ENCODE measurements at places on chromosomes 1 and 21.

GRCh38 chr1:55444667-55445066 lies 229.5 kb upstream of the USP24 start:
- DNase-seq, result no peak

DNA sequence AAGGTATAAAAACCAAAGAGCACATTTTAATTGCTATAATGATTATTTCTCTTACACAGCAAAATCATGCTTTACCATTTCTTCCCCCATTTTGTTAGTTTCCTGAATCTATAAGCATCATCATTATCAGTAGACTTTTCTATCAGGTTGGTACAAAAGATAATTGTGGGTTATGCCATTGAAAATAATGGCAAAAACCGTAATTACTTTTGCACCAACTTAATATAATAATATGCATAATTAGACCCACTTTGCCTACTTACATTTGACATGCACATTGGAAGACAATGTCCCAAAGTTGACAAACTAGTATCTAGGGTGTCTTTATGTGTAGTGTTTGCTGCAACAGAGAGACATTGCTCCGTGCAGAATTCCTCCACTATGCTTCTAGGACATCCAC lies 594.2 kb downstream of the LMO4 start:
- no peak for DNase-seq

DNA sequence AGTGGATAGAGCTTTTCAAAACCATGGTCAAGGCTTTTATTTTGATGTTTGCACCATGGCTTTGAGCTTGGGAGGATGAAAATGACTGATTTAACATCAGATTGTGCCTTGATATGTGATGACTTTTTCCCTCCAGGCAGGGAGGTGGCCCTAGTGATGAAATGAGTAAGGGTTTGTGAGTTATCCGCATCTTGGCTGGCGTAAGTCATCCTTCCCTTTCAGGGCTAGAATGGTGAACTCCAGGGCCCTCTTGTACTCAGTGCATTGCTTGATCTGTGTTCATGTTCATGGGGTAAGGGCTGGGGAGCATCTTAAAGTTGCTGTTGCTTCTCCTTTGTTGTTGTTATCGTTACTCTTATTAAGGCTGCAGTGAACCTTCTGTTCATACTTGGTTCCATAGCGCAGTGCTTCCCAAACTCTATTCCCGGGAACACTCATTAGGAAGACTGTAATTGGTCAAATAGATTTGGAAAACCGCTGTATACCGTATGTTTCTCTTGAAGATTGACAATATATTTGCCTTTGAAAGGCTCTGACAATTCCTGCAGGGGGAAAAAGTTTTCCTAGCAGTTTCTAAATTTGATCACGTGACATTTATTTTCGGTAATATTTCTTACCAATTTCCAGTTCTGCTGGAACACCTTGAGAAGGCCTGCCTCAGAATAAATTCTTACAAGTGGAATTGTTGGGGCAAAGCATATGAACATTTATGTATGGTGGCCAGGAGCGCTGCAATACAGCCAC lies 23.1 kb downstream of the GPR137B start:
- no peak for DNase-seq

DNA sequence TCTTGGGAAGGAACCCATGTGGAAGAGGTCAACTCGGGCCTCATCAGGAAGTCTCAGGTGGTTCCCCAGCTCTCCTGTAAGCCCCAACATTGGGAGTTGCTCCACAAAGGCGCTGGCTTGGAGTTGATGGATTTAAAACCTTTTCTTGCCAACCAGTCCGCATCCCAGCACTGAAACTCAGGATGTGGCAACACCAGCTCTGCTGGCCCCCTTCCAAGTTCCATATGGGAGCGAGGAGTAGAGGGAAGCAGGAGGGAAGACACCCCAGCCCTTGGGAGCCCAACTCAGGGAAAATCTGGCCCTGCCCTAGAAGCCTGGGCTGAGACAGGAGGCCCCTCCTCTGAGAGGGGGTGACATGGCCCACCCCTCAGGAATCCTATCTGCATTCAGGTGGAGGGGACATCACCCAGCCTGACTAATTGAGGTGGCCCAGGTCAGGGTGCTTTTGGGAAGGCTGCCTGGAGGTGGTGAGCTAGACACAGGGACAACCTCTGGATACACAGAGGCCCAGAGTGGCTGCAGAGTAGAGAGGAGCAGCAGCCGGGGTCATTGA lies 33.1 kb upstream of the DMBX1 start:
- DNase-seq, result no peak

DNA sequence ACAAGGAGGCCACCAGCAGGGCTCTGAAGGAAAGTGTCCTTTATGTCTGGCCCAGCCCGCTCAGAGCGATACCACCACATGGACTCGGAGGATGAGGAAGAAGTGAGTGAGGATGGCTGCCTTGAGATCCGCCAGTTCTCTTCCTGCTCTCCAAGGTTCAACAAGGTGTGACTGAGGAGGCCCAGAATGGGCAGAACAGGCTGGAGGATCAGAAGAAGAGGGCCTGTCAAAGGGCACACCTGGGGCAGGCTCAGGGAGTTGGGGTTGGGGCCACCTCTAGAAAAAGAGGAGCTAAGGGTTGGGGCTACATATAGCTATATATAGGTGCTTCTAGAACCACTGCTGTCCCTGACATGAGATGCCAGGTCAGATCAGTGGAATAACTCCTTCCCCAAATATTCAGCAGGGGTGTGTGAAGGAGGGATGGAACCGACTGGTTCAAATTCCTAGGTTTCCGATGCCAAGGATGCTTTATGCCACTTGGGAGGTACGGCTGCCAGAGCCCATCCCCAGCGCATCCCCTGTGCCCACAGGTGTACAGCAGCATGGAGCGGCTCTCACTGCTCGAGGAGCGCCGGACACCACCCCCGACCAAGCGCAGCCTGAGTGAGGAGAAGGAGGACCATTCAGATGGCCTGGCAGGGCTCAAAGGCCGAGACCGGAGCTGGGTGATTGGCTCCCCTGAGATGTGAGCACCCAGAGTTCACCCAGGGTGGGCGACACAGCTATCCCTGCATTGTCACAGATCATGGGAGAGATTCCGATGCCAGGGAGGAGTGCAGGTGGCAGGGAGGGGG lies 102.2 kb downstream of the PIK3R3 start:
- no peak for DNase-seq

DNA sequence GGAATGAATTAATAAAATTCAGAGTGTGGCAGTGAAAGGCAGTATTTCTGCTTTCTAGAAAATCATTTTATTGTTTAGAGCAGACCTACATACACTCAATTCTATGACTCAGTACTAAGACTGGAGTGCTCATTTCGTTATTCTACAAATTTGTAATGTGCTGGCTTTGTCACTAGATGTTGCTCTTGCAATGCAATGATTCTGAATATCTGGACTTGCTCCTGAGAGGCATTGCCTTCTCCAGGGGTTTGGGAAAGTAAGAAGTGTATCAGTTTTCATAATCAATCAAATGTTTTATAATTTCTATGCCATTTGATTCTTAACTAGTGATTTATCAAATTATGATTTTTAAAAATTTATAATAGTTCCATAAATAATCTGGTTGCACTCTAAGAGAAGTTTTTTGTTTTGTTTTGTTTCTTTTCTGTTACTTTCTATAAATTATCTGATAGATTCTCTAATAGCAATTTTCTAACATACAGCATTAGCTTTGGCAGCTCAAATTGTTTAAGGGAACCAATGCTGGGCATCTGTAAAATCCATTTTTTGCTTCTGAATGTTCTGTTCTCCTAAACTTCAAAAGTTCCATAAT lies 280.5 kb upstream of the SGIP1 start:
- no peak for DNase-seq

DNA sequence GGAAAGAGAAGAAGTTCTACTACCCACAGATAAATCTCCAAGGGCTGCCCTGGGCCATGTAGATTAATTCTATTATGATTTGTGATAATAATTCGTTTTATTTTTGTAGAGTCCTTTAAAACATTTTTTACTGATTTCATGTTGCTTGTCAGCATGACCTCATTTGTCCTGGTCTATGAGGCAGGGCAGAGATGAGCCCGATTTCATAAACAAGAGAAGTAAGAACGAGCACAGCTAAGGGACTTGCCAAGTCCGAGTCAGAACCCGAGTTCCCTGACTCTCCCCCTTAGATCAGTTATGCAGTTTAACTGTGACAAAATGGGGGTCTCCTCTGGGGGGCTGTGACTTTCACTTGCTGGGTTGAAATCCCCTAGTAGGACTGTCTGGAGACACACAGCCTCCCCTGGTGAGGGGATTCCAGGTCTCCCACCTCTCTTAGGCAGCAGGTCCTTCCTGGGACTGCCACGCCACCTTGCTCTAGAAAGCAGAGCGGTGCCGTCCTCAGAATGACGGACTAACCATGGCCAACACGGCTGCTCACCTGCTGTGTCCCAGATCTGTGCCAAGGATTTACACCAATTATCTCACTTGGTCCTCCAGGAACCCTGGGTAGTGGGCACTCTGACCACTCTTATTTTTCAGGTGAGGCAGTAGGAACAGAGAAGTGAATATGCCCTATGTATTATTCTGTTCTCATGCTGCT lies 31.0 kb upstream of the SOX13 start:
- DNase-seq, result no peak

GRCh38 chr1:221101807-221102605 lies 222.8 kb downstream of the HLX start:
- no peak for DNase-seq

DNA sequence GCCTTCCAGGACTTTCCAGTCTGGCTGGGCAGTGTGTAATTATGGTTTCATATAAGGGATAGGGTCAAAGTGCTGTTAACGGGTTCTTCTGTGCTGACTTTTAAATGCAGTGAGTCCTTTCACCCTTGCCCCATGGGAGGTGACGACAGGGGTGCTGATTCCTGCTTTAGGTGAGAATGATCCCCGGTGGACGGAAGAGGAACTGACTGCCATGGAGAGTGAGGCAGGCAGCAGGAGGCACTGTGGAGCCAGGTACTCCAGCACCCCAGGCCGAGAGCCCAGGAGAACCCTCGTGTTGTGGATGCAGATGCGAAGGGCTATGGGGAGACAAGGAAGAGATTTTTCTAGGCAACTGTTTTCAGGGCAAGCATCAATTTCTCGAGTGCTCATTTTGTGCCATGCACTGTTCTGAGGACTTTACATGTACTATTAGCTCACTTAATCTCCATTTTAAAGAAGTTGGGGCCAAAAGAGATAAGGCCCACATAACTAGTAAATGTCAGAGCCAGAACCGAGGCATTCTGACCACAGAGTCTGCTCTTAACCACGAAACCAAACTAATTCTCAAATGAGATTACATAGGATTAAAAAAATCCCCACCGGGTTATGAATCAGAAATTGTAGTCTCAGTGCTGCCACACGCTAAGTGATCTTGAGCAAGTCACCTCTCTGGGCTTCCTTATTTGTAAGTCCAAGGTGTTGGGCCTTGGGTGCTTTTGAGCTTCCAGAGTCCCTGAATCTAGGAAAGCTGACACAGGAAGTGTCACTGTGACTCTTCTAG lies 28.2 kb downstream of the STPG1 start:
- DNase-seq, result no peak

- DNase-seq, result no peak
These were observed 83.4 kb downstream of the RUNX3 start for GRCh38 chr1:24846671-24847070.

- DNase-seq, result no peak
These were observed 17.8 kb downstream of the YBX1 start for GRCh38 chr1:42700006-42700405.

DNA sequence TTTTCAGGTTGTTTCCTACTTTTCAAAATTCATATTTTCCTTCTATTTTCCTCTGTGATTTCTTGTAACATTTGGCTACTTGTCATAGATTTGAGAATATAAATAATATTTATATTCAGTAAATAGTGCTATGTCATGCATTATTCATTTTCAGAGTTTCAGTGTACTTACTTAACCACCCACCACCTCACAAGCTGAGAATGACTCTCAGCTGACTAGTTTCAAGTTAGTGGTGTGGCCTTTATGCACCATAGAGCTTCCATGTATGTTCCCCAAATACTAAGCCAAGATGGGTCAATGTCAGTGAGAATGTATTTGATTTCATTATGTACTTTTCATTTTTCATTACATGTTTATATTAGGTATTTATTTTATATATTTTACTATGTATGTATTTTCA lies 56.9 kb upstream of the RGS1 start:
- DNase-seq, result no peak

GRCh38 chr1:30337324-30337620 lies 386.1 kb downstream of the MATN1 start:
- no peak for DNase-seq

DNA sequence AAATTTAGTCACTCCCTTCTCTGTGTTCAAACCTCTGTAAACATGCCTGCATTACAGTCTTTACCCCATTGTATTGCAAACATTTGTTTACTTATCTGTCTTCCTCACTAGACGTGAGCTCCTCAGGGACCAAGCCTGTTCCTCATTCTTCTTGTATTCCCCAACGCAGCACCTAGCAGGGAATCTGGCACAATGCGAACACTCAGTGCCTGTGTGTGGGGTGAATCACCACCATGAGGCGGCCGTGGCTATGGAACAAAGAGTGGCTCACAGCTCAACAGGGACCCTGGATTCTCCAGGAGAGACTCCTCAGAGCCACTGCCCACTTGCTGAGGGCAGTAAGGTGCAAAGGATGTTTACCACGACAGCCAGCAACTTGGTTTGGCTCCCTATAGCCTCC lies 95.9 kb downstream of the DDX20 start:
- no peak for DNase-seq

GRCh38 chr1:151815716-151816327 lies 10.6 kb upstream of the LINGO4 start:
- DNase-seq, result peak; percentile 57

All from T-helper 1 cell (primary cell).